ENCODE measurements at places on chromosomes 7 and 10.
A peak's percentile ranks its signal among the peaks of the same experiment; 100 is the strongest.

- no peak for DNase-seq
Observed at GRCh38 chr10:81248886-81249285, 626.1 kb upstream of the NRG3 start.

DNA sequence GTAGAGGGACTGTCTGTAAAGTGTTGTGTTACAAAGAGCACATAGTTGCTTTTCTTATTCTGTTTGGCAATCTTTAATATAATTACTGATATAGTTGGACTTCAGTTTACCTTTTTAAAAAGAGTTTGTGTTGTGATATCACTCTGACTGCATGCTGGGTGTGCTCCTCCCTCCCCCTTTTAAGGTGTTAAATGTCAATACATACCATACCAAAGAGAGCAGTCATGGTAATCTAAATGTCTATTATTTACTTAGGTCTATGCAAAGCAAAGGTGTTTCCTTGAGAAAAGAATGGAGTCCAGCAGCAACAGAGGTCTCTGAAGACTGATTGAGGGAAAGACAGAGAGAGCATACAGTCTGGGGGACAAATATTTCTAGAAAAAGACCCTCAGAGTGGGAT is 275.1 kb upstream of the NRP1 start:
- no peak for DNase-seq

- no peak for DNase-seq
Observed at GRCh38 chr10:7045891-7046599, 364.8 kb downstream of the SFMBT2 start.

DNA sequence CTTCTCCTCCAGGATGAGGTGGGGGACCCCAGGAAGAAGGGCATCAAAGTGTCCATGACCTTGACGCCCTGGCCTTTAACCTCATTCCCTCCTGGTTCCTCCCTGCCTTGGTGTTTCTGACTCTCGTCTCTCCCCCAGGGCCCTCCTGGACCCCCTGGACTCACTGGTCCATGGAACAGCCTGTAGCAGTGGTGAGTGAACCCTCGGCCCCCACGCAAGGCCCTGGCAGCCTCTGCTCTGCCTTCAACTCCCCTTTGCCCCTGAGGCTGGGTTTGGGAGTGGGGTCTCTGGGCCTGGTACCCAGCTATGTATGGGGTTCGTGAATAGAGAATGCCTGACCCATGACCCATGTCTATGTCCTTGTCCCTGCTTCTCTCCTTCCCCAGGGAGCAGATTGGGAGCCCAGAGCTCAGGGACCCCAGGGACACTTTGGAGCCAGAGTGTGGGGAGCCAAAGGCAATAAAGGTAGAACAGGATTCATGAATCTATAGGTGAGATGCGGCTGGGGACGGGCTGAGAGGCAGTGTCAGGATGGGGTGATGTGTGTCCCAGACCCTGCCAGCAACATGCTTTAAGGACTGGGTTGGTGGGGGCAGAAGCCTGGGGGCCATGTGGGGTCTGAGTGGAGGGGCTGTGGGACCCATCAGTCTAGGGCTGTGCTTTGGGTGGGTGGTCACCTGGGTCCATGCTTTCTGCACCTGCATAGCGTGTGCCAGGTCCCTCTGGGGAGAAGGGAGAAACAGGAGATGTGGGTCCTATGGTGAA is 18.4 kb upstream of the VOPP1 start:
- no peak for DNase-seq

GRCh38 chr10:33336582-33337325 is 2.3 kb upstream of the NRP1 start:
- DNase-seq, result peak; percentile 75
